Left forelimb (tissue), 1 donor: ENCODE measurements at places on chromosomes 6 and 20.

DNA sequence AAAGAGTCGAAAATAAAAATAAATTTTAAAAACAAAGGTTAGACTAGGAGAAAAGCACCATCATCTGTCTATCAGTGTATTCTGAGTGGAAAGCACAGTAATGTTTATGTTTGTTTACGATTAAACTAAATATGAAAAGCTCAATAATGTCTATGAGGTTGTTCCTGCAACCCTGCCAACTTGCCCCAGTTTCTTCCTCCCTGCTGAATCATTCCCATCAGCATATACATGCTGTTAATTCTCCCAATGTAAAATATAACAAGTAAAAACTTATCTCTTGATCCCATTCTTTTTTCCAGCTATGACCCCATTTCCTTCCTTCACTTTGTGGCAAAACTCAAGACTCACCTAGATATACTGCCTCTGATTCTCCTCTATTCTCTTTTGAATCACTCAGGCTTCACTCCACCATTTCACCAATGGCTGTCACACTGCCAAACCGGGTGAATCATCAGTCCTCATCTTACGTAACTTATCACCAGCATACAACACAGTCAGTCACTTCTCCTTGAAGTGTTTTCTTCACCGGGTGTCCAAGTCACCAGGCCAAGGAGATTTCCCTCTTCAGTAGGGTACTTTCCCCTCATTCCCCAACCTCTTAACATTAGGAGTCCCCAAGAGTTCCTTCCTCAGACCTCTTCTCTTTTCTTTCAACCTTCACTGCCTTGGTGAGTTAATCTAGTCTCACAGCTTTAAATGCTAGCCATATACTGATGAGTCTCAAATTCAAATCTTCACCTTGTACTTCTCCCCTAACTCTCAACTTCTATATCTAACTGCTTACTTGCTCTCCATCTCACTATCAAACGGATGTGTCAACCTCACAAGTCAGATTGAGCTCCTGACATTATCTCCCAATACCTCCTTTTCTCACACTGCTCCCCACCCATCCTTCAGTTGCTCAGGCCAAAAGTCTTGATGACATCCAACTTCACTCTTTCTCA, 6.2 kb downstream of the TMEM242 start:
- DNase-seq: no peak

GRCh38 chr6:133806382-133807140, 82.4 kb upstream of the TCF21 start:
- no peak for DNase-seq

DNA sequence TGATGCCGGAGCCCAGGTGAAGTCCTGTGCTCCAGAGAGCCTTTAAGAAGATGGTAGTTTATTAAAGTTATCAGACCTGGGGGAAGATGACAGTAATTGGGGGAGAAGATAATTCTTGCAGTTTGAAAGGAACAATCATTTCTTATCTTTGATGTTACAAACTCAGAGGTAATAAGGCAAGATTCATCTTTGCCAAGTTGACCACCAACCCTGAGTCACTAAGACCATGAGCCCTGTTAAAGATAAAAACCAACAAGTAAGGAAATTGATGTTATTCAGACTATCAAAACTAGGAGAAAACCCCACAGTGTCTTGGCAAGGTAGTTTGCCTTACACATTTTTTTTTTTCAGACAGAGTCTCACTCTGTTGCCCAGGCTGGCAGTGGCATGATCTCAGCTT, 73.1 kb downstream of the MKKS start:
- DNase-seq: no peak

GRCh38 chr6:166691199-166691598, 64.1 kb upstream of the RPS6KA2 start:
- DNase-seq: no peak

DNA sequence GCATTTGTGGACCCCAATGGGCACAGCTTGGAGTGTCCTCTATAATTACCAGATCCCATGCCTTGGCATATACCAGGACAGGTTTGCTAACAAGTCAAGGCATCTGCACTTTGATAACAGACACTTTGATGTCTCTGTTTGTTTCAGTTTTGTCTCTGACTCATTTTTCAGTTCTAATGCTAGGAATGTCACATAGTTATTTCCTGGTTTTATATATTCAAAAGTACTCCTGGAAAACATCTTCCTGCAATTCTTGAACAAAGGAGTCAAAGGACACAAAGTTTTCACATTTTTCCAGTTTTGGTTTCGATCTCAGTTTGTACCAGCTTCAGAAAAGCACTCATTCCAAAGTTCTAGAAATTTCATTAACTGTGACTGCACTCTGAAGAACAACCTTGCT, 188.1 kb downstream of the FOXC1 start:
- DNase-seq: no peak

GRCh38 chr6:143498428-143498827, 13.1 kb downstream of the FUCA2 start:
- DNase-seq: no peak

- DNase-seq: no peak
Observed at GRCh38 chr6:108952776-108953486, 104.7 kb downstream of the ARMC2 start.
